Motor neuron (in vitro differentiated cells): ENCODE measurements at places on chromosomes 3 and 15. TPM values are rescaled to one million over a fixed set of nuclear protein-coding genes. Genes with fewer than 3 reads are reported as not detected.

Gene ECE2
- 1.1 and 3.7 TPM in 2 replicates for total RNA-seq

Gene APEH
- total RNA-seq, result 61.7 and 71.4 TPM in 2 replicates

Gene CA12
- 40.3 and 40.7 TPM in 2 replicates for total RNA-seq

Gene SPESP1
- not detected in 2 replicates for total RNA-seq

Gene NECTIN3
- 21.4 and 22.0 TPM in 2 replicates for total RNA-seq

Gene SLC6A11
- total RNA-seq, result 0.64 and 0.79 TPM in 2 replicates

Gene AMT
- total RNA-seq, result 14.3 and 15.1 TPM in 2 replicates

Gene STOML1
- 10.6 and 14.9 TPM in 2 replicates for total RNA-seq

Gene CPB1
- 0.17 TPM in 1 of 2 replicates, not detected in the other for total RNA-seq

Gene A4GNT
- total RNA-seq, result 0.19 and 0.24 TPM in 2 replicates

Gene BCL2A1
- not detected in 2 replicates for total RNA-seq

Gene SHC4
- total RNA-seq, result 1.1 and 1.8 TPM in 2 replicates
